ENCODE measurements at places on chromosomes 16 and 17. TPM values are rescaled to one million over a fixed set of nuclear protein-coding genes. Genes with fewer than 3 reads are reported as not detected.

Gene SPIRE2
- 2.7 TPM for total RNA-seq

Gene PRDM7
- total RNA-seq: not detected

Gene TXNL4B
- 25.1 TPM for total RNA-seq

Gene GRAP
- 13.3 TPM for total RNA-seq

Gene MFAP4
- total RNA-seq: not detected

Gene CIITA
- total RNA-seq: 12.0 TPM

Gene DLX4
- not detected for total RNA-seq

Gene SLC52A1
- total RNA-seq: 0.23 TPM

Gene ZFP1
- 12.3 TPM for total RNA-seq

Gene KIFC3
- 0.96 TPM for total RNA-seq

Gene PLD6
- total RNA-seq: 20.5 TPM

Gene ELMO3
- total RNA-seq: 8.5 TPM

- no peaks in the 10 kb centered on the region for H3K4me1 ChIP-seq
- DNase-seq: no peak
- H3K4me3 ChIP-seq: no peak overlapping the region
- H3K27me3 ChIP-seq: peaks cover 27% of the 10 kb centered on the region
Measured at GRCh38 chr16:54175169-54175551, 111.4 kb downstream of the IRX3 start.

GRCh38 chr17:12580640-12581039 lies 85.0 kb upstream of the MYOCD start:
- H3K27ac ChIP-seq: no peak overlapping the region
- no peaks in the 10 kb centered on the region for H3K36me3 ChIP-seq
- no peak overlapping the region for H3K4me3 ChIP-seq
- no peaks in the 10 kb centered on the region for H3K4me1 ChIP-seq
- no peaks in the 10 kb centered on the region for H3K27me3 ChIP-seq
- no peak for DNase-seq

- DNase-seq: no peak
- H3K4me3 ChIP-seq: no peak overlapping the region
- H3K27ac ChIP-seq: peak overlapping the region; percentile 35
Measured at GRCh38 chr16:10339777-10340732, 45.8 kb upstream of the ATF7IP2 start.

DNA sequence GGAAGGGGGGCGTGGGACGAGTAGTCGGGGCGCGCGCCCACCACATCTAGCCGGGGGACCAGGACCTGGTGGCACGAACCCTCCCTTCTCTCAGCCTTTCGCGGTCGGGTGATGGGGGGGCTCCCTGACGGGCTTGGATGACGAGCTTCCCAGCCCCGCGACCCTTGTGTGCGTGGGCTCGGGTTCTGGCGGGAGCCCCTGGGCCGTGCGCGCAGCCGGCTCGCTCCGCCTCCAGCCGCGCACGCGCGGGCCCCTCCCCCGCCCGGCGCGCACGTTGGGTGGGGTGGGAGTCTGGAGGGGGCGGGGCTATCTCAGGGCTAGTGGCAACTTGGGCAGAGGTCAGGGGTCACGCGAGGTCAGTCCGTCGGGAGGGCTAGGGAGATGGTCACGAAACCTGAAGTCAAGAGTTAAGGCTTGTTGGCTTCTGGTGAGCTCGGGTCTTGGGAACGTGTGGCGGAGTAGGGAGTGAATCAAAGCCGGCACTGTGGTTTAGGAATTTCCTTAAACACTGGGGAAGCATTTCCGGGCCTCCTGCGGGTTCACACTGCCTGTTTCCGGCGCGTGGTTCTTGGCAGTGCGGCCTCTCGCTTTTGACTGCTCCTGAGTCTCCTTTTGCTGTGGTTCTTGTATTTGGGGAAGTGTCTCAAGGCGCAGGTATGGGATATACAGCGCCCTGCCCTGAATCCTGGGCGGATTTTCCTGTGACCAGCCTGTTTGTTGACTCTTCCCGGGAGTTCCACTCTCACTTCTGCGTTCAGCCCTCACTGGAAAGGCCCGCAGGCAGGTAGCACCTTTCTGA lies at the start of gene SRCAP:
SRCAP (plus strand) TSS at position 356 of the 799 bp plus-strand sequence. CDS start 1,654 bp downstream, outside the sequence.
- peaks cover 2% of the 10 kb centered on the region for H3K27me3 ChIP-seq
- DNase-seq: peak; percentile 83
- H3K36me3 ChIP-seq: peaks cover 24% of the 10 kb centered on the region
- H3K27ac ChIP-seq: peak within 1 kb of the TSS; percentile 99
- peaks cover 35% of the 10 kb centered on the region for H3K4me1 ChIP-seq

GRCh38 chr17:20988001-20988636 lies 54.7 kb downstream of the USP22 start:
- H3K4me3 ChIP-seq: no peak overlapping the region
- H3K27me3 ChIP-seq: no peaks in the 10 kb centered on the region
- no peaks in the 10 kb centered on the region for H3K36me3 ChIP-seq
- peaks cover 3% of the 10 kb centered on the region for H3K4me1 ChIP-seq
- DNase-seq: no peak

DNA sequence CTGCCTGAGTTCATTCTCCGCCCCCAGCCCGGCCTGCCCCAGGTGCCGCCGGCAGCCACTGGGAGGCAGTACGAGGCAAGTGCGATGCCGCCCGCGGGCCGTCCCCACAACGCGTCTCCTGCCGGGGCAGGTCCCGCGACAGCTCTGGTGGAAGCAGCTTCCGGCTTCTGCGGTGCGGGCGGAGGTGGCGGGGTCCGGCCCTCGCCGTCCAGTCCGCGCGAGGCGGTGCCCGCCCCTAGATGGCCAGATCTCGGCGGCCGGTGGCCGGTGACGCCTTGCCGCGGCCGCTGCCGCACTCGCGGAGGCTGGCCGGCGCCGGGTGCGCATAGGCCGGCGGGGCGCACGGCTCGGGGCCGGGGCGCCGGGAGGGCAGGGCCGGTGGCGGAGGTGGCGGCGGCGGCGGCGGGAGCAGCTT lies 1.8 kb downstream of the GJD3 start:
- peak overlapping the region; percentile 84 for H3K27ac ChIP-seq
- peaks cover 1% of the 10 kb centered on the region for H3K27me3 ChIP-seq
- H3K36me3 ChIP-seq: no peaks in the 10 kb centered on the region

DNA sequence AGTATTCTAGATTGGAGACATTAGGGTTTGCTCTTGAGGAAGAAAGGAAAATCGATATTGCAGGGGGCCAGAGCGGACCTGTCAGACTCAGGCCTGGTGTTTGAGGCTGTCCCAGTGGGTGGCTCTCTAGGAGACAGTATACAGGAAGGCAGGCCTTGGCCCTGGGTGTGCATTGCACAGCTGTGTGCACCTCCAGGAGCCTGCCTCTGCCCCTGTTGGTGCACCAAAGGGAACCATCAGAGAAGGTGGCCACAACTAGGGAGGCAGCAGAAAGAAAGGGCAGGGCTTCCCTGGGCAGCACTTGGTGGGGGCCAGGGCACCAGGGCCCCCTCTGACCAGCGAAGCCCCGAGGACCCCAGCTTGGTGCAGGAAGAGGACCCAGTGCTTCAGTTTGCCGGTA lies 188.0 kb downstream of the NTN1 start:
- H3K36me3 ChIP-seq: no peaks in the 10 kb centered on the region
- H3K4me3 ChIP-seq: no peak overlapping the region
- H3K27me3 ChIP-seq: peaks cover 4% of the 10 kb centered on the region
- H3K4me1 ChIP-seq: no peaks in the 10 kb centered on the region
- no peak overlapping the region for H3K27ac ChIP-seq
- DNase-seq: no peak

DNA sequence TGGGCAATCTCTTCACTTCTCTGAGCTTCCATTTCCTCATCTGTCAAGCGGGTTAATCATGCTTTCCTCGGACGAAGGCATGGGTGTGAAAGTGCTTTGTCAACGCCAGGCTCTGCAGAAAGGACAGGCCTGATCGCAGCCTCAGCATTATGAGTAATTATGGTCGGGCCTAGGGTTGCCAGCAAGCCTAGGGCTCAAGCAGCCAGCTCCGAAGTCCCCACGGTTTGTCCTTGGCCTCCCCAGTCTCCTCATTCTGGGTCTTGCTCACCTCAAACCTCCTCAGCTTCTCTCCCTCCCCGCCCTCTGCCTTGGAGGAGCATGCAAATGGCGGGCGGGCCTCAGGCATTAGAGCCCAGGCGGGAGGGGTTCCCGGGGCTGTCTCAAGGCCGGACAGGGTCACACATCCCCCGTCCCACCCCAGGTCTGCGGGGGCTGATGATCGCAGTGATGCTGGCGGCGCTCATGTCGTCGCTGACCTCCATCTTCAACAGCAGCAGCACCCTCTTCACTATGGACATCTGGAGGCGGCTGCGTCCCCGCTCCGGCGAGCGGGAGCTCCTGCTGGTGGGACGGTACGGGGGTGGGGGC lies 10.2 kb upstream of the FAM83G start:
- peaks cover 2% of the 10 kb centered on the region for H3K27me3 ChIP-seq
- no peak overlapping the region for H3K27ac ChIP-seq
- H3K4me1 ChIP-seq: no peaks in the 10 kb centered on the region
- peaks cover 3% of the 10 kb centered on the region for H3K36me3 ChIP-seq

GRCh38 chr17:44940317-44940716 lies 7.3 kb downstream of the KIF18B start:
- H3K36me3 ChIP-seq: peaks cover 15% of the 10 kb centered on the region
- H3K27me3 ChIP-seq: no peaks in the 10 kb centered on the region
- no peak overlapping the region for H3K4me3 ChIP-seq
- no peak for DNase-seq

GRCh38 chr16:20866145-20866772 lies 33.9 kb downstream of the DCUN1D3 start:
- H3K27me3 ChIP-seq: no peaks in the 10 kb centered on the region
- no peak for DNase-seq
- peaks cover 69% of the 10 kb centered on the region for H3K4me1 ChIP-seq

- no peak for DNase-seq
- H3K4me3 ChIP-seq: peak overlapping the region; percentile 60
- H3K36me3 ChIP-seq: peaks cover 3% of the 10 kb centered on the region
- peaks cover 14% of the 10 kb centered on the region for H3K27me3 ChIP-seq
- H3K27ac ChIP-seq: peak overlapping the region; percentile 44
Measured at GRCh38 chr17:63447471-63448009, 1.4 kb upstream of the CYB561 start.

DNA sequence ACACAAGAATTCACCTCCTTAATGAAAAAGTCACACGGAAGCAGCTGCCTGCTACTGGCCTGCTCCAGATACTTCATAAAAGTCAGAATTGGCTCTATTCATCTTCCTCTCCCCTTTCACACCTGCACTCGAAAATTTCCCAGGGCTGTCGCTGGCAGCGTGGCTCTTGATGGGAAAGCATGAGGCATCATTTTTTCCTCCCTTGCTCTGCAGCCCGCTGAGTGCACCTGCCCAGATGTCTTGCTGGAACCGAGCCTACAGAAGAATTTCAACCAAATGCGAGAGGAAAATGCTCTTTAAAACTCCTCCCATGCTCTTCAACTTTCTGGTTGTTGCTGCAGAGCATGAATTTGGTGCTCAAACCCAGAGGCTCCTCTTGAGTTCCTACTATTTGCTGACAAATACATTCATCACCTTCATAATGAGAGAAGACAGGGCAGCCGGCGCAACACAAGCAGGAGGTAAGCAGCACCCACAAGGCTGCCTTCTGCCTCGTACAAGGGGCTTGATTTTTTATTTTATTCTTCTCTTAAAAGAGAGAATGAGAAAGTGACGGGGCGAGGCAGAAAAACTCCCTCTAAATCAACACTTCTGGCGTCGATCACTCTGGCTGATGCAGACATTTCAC lies 146.8 kb downstream of the ZFHX3 start:
- H3K27me3 ChIP-seq: peaks cover 8% of the 10 kb centered on the region
- H3K4me1 ChIP-seq: no peaks in the 10 kb centered on the region
- no peak for DNase-seq
- no peaks in the 10 kb centered on the region for H3K36me3 ChIP-seq

- H3K27me3 ChIP-seq: peaks cover 2% of the 10 kb centered on the region
- H3K36me3 ChIP-seq: no peaks in the 10 kb centered on the region
- no peak overlapping the region for H3K27ac ChIP-seq
- H3K4me3 ChIP-seq: no peak overlapping the region
- DNase-seq: no peak
Measured at GRCh38 chr17:72297326-72298115, 176.7 kb downstream of the SOX9 start.

DNA sequence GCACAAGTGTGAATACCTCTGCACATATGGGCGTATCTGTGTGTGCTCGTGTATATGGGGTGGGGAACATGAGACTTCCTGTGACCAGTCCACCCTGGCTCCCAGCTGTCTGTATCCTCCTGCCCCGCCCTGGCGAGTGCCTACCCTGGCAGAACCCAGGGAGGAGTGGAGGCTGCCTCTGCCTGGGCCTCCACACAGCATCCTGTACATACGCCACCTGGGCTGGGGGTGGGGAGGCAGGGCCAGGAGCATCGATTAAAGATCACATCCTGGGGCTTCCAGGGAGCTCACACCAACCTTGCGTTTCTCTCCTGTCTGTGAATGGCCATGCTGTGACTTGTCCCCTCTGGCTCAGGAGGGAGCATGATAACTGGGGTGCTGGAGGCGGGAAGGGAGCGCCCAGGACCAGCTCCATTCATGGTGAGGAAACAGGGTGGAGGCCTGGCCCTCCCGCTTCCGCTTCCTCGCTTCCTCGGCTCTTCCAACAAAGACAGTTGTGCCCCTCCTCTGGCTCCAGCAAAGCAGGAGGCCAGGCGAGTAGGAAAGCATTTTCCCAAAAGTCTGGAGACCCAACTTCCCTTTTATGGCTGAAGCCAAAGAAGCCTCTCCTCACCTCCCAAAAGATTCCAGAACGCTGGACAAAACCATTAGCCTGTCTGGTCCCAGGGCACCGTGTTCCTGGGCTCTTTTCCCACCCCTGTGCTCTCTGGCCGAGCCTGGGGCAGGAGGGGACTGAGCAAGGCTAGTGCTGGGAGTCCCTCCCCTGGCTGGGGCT lies 22.9 kb downstream of the ADAM11 start:
- H3K4me1 ChIP-seq: no peaks in the 10 kb centered on the region
- DNase-seq: no peak
- H3K27me3 ChIP-seq: peaks cover 16% of the 10 kb centered on the region
- no peak overlapping the region for H3K27ac ChIP-seq
- no peak overlapping the region for H3K4me3 ChIP-seq

- no peaks in the 10 kb centered on the region for H3K36me3 ChIP-seq
- no peak overlapping the region for H3K4me3 ChIP-seq
- H3K27ac ChIP-seq: no peak overlapping the region
- peaks cover 12% of the 10 kb centered on the region for H3K27me3 ChIP-seq
- peaks cover 10% of the 10 kb centered on the region for H3K4me1 ChIP-seq
- DNase-seq: peak; percentile 28
Measured at GRCh38 chr17:7173687-7174602, 5.2 kb downstream of the ASGR1 start.

GRCh38 chr16:80592273-80592672 lies 51.5 kb downstream of the DYNLRB2 start:
- DNase-seq: no peak
- no peak overlapping the region for H3K27ac ChIP-seq
- peaks cover 53% of the 10 kb centered on the region for H3K36me3 ChIP-seq
- peaks cover 56% of the 10 kb centered on the region for H3K4me1 ChIP-seq
- peak overlapping the region; percentile 12 for H3K4me3 ChIP-seq
- no peaks in the 10 kb centered on the region for H3K27me3 ChIP-seq

- peaks cover 8% of the 10 kb centered on the region for H3K27me3 ChIP-seq
- H3K36me3 ChIP-seq: no peaks in the 10 kb centered on the region
- no peak overlapping the region for H3K27ac ChIP-seq
- no peak for DNase-seq
- H3K4me1 ChIP-seq: peaks cover 5% of the 10 kb centered on the region
- H3K4me3 ChIP-seq: no peak overlapping the region
Measured at GRCh38 chr17:2837147-2837561, 40.9 kb downstream of the RAP1GAP2 start.

All from activated T-helper 1 cell treated with anti-CD3 and anti-CD28 coated beads, Interleukin-12 subunit alpha, Interleukin-12 subunit beta, Interleukin-2, Interleukin-4 antibody, amounts not matched to agents 30 ng/mL and 10 ng/mL and 1 ng/mL, durations not matched to agents 14 hours and 24 hours and 36 hours (primary cell).